ENCODE measurements at places on chromosomes 5 and 9.

GRCh38 chr5:11791792-11792191 lies 112.5 kb downstream of the CTNND2 start:
- DNase-seq: no peak

DNA sequence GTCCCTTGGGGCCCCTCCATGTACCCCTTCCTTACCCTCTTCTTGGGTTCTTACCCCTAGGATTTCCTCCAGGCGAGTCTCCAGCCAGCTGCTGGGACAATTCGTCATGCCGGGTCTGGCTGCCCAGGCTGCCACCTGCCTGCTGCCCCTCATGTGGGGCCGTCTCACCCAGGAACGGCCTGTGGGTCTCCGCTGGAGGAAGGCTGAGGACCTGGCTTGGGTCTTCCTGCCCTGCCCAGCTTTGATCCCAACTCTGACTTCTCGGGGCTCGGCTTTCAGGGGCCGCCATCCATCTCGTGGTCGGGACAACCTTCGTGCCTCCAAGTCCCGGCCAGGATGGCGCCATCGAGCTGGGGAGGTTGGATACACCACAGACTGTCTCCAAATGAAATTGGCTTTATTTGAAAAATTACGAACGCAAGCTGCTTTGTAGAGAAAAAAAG lies 38.1 kb downstream of the HMCN2 start:
- DNase-seq: no peak

GRCh38 chr5:39176759-39177630 lies 42.4 kb downstream of the FYB1 start:
- peak; percentile 21 for DNase-seq

DNA sequence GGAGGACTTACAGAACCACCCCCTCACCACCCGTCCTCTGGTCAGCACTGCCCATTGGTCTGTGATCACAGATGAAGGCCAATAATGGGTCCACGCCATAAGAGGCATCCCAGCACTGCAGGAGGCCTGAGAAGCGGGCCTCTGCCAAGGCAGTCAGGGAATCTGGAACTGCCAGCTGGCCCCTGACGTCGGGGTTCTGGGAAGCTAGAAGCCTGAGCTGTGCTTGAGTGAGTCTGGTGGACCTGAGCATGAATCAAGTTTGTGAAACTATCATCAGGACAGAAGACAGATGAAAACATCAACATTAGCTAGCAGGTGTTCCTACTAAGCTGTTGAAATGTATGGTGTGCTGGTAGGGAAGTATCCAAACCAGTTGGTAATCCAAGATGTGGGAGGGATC lies 7.8 kb downstream of the ANGPTL2 start:
- no peak for DNase-seq

DNA sequence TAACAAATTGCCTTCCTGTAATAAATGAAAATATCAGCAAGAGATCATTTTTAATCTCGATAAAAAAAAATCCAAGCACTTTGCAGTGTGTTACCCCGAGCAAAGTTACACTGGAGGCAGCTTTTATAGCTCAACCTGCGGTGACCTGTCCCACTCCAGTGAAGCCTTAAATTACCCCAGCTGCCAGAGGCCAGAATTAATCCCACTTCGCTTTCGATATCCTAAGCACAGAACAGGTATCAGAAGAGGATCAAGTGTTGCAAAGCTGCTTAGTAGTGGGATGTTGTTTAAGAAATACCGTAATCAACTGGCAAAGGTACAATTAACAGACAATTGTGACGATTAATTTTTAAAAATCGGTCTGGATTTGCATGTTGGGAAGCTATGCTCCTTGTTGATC lies 314.0 kb downstream of the AGTPBP1 start:
- no peak for DNase-seq

DNA sequence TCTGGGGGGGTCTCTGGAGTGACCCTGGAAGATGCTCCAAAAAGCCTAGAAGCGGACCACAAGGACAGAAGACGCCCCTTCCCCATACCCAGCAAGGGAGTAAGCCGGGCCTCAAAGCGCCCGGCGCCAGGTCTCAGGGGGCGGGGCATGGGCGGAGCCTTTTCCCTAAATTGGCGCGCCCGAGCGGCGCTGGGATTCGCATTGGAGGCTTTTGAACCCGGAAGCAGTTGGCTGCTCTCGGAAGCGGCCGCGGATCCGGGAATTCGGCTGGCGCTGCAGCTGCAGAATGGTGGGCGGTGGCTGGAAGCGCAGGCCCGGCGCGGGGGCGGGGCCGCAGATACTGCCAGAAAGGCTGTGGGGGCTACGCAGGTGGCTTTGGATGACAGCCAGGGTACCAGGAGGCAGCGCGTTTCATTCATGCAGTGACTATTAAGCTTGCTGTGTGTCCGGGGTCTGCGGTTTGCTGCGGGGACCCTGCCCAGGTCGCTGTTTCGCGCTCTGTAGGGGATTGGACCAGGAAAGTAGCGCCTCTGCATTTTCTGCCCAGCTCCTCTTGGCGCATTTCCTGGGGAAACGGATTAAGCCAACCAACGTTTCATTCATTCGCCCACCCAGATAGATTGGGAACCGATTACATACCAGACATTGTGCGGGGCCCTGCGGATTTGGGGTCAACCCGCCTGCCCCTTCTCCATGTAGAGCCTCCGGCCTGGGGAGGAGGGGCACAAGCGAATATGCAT lies 83.0 kb upstream of the FREM1 start:
- peak; percentile 16 for DNase-seq

- DNase-seq: no peak
These were observed 58.7 kb downstream of the NXNL2 start for GRCh38 chr9:88593537-88594185.

DNA sequence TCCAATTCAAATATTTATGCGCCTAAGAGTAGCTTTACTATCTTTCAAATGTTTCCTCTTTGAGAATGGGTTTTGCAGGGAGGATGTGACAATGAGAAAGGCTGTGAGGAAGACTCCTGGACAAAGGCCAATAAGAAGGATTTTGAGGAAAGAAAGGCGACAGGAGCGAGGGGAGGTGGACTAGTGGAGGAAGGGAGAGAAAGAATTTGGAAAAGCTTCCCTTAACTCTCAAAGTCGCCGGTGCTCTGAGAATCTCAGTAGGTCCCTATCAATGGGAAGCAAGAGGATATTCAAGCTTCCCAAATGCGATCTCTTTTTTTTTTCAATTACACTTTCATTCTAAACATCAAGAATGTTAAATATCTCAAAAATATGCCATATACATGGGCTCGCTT lies 2.8 kb upstream of the CDC20B start:
- no peak for DNase-seq

Data from activated T-helper 1 cell treated with anti-CD3 and anti-CD28 coated beads, Interleukin-2, amount 50 U/mL, for 16 hours (primary cell).